ENCODE measurements at places on chromosomes 1 and 21.

DNA sequence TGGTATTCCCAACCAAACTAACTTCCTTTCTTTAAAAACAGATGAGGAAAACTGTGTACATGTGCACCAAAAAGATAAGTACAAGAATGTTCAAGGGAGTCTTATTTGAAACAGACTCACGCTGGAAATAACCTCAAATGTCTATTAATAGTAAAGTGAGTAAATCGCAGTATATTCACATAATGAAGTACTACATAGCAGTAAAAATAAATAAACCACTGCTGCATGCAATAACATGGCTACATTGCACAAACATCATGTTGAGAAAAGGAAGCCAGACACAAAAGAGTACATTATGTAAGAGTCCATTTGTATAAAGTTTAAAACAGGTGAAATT is 5.2 kb upstream of the DENND2D start:
- no peak for DNase-seq

GRCh38 chr21:29639366-29640079 is 300.3 kb downstream of the GRIK1 start:
- DNase-seq, result no peak

GRCh38 chr1:95742591-95743089 is 508.6 kb downstream of the RWDD3 start:
- no peak for DNase-seq

DNA sequence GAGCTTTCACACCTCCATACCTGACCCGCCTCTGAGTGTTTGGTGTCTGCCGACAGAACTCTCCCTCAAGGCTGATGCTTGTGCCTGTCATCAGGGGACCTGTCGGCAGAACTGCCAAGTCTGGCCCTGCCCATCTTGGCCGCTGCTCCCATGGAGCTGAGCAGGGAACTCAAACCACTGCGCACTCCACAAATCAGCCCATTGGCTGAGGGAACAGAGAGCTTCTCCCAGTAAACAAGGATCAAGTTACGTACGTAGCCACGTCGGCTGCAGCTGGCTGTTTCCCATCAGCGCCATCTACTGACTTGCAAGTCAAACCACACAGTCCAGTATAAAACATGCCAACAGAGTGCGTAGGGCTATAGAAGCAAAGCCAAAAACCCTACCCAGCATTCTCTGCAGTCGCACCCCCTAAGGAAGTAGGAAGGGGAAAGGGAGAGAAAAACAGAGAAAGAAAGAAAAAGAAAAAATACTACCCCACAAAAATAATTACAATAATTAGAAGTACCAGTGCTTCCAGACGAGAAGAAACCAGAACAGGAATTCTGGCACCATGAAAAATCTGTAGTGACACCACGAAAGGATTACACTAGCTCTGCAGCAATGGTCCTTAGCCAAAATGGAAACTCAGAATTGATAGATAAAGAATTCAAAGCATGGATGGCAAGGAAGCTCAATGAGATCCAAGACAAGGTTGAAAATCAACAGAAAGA is 13.1 kb downstream of the KRTAP13-1 start:
- no peak for DNase-seq

DNA sequence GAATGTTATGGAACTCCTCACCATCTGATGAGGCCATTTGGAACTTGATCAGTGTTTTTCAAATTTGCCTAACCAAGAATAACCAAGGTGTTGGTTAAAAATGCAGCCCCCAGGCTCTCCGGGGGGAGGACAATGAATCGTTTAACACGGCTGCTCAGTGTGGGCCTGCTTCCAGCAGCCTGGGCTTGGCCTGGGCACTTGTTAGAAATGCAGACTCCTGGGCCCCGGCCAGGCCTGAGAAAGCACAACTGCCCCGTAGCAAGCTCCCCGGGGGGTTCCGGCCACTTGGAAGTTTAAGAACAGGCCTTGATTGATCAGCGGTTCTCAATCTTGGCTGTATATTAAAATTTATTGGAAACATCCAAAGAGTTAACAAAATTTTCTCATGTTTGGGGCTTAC is 22.8 kb upstream of the C2CD2 start:
- no peak for DNase-seq

DNA sequence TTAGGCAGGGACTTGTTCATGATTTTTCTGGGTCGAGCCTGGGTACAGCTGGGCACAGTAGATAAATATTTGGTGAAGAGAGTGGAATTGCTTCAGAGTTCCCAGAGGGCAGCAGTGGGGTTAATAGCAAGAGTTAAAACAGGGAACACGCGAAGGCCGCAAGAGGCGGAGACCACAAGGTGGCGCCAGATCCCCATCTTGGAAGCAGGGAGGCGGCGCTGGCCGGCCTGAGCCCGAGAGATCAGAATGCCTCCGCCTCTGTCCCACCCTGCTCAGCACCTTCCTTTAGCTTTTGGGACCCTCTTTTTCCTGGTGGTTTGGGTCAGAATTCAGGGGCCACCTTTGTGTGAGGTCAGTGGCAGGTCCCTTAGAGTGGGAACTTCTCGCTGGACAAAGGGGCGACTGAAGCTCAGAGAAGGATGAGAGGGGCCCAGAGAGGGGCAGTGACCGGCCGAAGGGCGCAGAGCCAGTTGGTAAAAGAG is 6.5 kb upstream of the PADI2 start:
- DNase-seq, result peak; percentile 50

All from cerebellar nuclear complex (tissue), 1 donor.